Motor neuron (in vitro differentiated cells): ENCODE measurements at places on chromosomes 3 and 15.
A peak's percentile ranks its signal among the peaks of the same experiment; 100 is the strongest.

- no peak for ATAC-seq
These were observed 49.4 kb downstream of the ZNF280D start for GRCh38 chr15:56683908-56684307.

DNA sequence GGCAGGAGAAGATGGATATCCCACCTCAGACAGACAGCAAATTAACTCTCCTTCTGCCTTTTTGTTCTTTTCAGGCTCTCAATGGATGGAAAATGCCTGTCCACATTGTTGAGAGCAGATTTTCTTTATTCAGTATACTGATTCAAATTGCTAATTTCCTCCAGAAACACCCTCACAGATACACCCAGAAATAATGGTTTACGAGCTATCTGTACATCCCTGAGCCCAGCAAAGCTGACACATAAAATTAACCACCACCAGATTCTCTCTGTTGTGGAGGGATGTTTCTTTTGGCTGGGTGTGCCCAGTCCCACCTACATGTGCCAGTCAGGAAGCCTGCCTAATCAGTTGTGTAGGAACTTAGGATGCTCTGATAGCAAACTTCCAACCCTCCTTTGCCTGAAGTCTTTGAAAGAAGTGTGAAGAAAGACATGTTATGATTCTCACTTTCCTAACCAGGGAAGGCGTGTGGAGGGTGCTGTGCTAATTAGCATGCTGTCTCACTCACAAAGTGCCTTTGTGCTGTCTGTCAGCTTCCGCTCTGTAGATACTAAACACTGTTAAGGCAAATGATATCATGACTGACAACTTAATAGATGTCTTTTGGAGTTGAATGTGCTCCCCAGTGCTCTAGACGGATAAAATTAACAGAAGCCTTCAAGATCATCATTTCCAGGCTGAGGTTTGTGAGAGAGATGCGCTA, 208.5 kb downstream of the CLSTN2 start:
- ATAC-seq, result peak; percentile 60

GRCh38 chr3:108090049-108090700, 656 bp downstream of the CD47 start:
- ATAC-seq, result peak; percentile 27

GRCh38 chr3:197343656-197344408, 45.4 kb upstream of the DLG1 start:
- no peak for ATAC-seq

GRCh38 chr15:70792171-70792573, 28.8 kb upstream of the UACA start:
- no peak for ATAC-seq
